ENCODE measurements at places on chromosomes 11 and 22.

DNA sequence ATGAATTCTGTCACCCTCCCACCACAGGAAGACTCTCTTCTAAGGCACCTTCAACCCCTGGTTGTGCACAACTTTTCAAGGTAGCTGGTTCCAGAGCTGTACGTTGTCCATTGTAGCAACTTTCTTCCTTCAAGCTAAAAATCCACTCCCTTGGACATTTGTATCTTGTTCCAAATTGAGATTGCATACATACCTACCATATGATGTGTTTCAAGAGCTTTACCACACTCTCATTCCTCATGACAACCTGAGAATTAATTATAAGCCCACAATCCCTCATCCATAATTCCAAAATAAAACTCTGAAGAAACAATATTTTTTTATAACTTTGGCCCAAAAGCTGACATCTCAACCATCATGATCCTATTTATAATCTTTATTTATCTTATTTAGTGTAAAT, 3.0 kb downstream of the OR52W1 start:
- DNase-seq, result no peak

DNA sequence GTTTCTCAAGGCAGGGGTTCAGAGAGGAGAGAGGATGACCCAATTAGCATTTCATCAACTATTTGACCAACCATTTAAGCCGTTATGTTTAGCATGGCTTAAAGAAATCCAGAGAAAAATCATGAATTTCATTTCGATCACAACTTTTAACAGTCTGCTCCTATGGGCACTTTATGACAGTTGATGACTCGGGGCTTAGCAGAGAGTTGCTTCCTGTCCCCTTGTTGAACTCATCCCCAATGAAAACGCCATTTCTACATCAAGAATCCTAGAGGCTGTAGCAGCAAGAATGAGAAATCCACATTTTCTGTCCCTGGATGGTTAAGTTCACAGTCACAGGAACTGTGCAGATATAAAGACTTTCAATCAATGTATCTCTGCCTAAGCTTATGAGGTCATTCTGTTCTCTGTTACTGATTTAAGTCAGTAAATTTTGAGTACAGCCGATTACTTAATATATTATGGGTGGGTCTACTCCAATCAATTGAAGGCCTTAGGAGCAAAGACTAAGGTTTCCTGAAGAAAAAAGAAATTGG, 81.1 kb downstream of the BDNF start:
- no peak for DNase-seq

DNA sequence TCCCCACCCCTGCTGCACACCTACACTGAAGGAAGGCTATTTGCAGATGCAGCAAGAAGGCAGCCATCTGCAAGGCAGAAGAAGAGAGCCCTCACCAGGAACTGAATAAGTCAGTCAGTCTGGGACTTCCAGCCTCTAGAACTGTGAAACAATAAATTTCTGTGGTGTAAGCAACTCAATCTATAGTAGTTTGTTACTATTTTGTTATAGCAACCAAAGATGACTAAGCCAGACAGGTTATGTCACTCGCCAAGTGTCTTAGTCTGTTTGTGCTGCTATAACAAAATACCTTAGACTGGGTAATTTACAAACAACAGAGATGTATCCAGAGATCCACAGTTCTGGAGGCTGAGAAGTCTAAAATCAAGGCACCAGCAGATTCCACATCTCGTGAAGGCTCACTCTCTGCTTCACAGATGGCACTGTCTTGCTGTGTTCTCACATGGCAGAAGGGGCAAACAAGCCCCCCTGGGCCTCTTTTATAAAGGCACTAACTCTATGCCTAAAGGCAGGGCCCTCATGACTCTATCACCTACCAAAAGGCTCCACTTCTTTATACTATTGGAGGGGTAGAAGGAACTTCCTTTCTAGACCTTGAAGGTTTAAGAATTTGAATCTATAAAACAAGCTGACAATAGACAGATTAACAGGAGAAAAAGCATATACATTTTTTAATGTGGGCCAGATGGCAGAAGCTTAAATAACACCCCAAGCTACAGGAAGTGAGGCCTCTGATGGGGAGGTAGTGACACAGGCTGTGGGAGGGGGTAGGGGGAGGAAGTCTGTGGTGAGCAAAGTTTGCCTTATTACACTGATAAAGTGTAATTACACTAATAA, 12.3 kb downstream of the APOL6 start:
- peak; percentile 65 for DNase-seq

- DNase-seq, result no peak
Observed at GRCh38 chr11:19398273-19398672, 157.5 kb upstream of the E2F8 start.

GRCh38 chr11:8234910-8235309, 28.8 kb downstream of the LMO1 start:
- no peak for DNase-seq

DNA sequence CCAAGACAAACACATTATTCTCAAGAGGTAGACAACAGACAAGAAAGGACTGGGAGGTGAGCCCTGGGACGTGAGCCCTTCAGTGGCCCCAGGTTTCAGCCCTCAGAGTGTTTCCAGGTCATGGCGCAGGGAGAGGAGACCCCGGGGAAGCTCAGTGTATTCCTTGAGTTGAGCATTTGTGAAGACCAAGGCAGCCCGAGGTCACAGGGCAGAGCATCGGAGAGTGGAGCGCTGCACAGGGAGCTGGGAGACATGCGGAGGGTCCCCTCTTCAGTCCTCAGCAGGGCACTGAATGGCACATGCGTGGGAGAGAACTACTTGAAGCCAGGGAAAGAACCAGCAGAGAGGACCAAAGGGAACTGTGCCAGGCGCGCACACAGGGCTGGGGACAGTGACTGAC, 11.7 kb downstream of the KRTAP5-6 start:
- no peak for DNase-seq

DNA sequence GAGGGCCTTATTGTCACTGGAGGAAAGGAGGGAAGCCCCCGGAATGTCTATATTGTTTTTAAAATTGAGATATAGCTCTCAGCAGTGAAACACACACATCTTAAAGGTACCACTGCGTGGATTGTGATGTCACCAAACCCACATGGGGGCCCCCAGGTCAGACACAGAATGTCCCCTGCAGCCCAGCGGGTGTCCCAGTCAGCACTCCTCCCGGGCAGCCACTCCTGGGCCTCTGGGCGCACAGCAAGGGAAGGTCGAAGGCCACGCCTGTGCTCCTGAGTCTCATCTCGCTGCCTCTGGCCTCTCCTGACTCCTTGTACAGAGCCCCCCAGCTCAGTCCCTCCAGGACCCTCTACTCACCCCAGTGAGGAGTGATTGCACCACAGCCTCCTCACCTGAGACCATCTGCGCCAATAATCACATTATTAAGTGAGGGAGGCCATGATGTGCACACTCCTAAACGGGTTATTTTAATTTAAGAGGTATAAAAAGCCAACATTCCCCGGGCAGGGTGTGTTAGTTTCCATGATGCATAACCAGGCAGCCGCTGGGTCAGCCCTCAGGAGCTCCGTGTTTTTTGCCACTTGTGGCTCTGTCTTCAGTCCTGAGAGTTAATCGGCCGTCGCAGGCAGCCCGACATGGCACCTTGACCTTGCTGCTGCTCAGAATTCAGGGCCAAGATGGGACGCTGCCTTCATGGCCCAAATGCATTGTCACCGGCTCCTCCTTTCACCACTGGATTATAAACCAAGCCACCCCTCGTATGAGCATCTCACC, 1089.3 kb downstream of the BRD1 start:
- no peak for DNase-seq

- no peak for DNase-seq
Observed at GRCh38 chr11:110199184-110199981, 97.0 kb downstream of the RDX start.

GRCh38 chr11:12013781-12014180, 5.4 kb upstream of the DKK3 start:
- DNase-seq, result no peak

DNA sequence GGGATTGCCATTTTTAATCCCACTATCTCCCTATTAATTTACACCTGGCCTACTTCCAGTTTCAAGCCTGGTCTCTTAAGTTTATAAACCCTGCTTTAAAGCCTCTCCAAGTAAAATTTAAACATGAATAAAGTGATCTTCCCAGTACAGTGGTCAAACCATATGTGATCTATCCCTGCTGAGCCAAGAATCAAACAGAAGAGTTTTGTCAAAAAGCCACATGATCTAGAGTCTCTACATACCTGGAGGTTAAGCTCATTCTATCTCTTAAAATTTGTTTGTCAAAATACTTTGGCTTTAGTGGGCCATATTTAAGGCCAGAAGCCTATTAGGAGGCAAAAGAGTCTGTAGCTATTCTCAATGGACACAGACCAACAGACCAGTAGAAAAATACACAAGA, 42.9 kb upstream of the DDI1 start:
- no peak for DNase-seq

DNA sequence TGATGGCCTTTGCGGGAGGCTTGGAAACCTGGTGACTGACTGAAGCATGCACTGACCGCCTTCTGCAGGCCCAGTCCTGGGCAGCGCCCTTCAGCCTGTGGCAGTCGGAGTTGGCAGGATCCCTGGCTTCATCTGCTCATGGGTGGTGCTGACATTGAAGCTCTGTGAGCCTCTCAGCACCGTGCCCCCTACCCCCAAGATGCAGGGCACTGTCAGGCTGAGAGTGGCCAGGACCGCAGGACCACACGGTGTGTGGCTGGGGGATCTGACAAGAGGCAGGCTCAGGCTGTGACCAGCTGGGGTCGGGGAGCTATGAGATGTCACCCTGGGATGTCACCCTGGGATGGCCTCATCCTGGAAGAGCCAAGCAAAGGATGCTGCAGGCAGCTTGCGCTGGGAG, 32.7 kb downstream of the TBC1D22A start:
- no peak for DNase-seq

DNA sequence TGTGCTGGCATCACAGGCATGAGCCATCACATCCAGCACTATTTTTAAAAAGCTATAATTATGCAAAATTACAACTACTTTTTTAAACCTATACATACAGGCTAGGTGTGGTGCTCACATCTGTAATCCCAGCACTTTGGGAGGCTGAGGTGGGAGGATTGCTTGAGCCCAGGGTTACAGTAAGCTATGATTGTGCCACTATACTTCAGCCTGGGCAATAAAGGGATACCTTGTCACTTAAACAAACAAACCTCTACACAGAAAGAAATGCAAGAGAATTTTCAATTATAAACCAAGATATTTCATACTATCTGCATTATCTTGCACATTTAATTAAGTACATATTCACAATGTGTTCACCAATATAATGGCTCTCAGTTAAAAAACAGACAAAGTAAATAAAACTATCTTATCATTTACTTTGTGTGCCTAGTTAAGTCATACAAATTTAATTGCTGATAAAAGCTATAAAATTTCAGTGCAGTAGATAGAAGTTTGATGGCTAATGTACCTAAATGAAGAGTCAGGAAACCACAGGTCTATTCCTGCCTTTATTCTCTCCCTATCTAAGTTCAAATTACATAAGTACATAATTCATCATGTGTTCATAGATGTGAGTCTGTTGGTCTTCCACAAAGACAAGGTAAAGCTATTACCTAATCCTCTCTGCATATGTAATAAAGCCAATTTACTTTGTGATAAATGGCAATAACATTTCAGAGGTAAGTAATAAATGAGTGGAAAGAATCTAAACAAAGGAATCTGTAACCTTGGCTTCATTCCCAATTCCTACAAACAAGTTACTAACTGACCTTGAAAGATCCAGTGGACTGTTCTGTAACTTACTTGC, 9.0 kb upstream of the RDX start:
- DNase-seq, result no peak

- peak; percentile 96 for DNase-seq
Observed at GRCh38 chr11:118928101-118928869, 2.6 kb upstream of the BCL9L start.

GRCh38 chr11:123328281-123328867, 101.7 kb upstream of the GRAMD1B start:
- no peak for DNase-seq

DNA sequence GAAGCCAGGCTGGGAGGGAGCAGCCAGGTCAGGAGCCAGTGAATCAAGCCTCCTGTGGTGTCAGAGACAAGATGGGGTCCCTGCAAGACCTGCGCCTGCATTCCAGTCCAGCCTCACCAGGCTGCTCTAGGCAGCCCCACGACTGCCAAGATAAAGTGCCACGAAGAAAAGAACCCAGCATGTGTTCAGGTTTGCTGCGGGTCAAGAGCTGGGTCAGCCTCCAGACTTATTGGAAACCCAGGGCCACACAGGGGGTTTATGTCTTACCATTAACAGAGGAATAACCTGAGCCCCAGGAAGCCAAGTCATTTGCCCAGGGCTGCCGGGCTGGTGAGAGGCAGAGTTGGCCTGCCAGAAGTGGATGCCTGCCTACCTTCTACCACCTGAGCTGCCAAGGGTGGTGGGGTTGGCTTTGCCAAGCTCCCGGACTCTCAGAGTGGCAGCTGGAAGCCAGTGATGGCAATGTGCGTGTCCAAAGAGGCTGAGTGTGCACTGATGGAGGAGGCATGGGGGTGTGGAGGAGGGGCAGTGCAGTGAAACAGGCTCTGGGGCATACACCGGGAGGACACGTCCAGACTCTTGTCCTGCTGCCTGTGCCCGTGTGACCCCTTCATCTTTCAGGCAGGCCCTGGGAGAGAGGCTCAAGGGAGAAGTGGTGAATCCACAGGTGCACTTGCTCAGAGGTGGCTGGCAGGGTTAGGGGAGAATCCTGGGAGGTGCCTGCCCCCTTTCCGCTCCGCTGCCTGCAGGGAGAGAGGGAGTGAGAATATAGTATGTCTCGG, 1.7 kb downstream of the RASD2 start:
- DNase-seq, result no peak

GRCh38 chr11:128726458-128727139, 32.7 kb downstream of the FLI1 start:
- DNase-seq, result no peak

- DNase-seq, result no peak
Observed at GRCh38 chr11:66716996-66717395, 12.0 kb downstream of the SPTBN2 start.

DNA sequence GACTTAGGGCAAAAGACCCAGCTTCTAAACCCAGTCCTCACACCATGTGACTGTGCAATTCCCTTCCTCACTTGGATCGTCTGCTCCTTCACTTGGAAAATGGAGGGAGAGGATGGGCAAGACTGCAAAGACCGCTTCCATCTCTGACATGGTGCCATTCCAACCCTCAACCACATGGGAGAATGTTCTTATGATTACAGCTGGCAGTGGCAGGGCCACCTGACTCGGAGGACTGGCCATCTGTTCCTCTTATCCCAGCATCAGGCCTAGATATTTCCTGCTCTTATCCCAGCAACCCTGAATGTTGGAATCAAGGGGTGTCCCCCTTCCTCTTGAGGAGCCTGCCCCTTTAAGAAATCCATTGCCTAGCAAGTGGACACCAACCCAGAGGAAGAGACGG, 15.4 kb downstream of the DSCAML1 start:
- DNase-seq, result no peak

- no peak for DNase-seq
Observed at GRCh38 chr11:37926772-37927171, 1328.7 kb upstream of the RAG2 start.

DNA sequence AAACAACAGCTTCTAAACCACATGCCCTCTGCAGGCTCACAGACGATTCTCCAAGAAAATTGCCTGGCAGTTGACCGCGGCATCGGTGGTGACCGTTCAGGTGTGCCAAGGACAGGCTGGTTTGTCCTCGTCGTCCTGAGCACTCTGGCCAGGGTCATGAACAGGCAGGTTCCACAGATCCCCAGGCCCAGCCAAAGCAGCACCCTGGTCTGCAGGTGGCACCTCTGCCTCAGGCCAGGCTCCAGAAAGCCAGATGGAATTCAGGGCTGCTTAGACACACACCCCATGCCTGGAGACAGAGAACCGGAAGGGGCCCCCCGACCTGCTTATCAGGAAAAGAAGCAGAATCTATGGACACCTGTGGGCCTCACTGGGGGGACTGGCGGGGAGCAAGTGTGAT, 338.7 kb downstream of the BRD1 start:
- no peak for DNase-seq
